ENCODE measurements at places on chromosomes 12 and 14. TPM values are rescaled to one million over a fixed set of nuclear protein-coding genes. Genes with fewer than 3 reads are reported as not detected.

GRCh38 chr14:85273099-85273677, 256.8 kb upstream of the FLRT2 start:
- DNase-seq: no peak

DNA sequence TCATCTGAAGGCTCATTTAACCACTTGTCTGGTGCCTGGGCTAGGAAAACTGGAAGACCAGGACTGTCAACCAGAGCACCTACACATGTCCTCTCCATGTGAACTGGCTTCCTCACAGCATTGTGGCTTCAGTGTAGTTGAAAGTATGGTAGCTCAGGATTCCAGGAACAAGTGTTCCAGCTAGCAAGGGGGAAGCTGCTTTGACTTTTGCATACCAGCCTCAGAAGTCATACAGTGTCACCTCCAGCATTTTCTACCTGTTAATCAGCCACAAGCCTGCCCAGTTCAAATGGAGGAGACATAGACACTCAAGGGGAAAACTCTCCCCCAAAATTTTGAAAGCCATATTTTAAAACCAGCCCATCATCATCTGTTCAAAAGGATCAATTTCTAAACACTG, 212.8 kb upstream of the CAND1 start:
- no peak for DNase-seq

The KLRG1 gene
- total RNA-seq: 3.3 TPM

GRCh38 chr12:82225871-82226270, 132.3 kb downstream of the CCDC59 start:
- DNase-seq: no peak

The ADAMTS20 gene
- total RNA-seq: not detected

All from mucosa of gallbladder (tissue), 1 donor.